ENCODE measurements at places on chromosomes 3 and 15.

DNA sequence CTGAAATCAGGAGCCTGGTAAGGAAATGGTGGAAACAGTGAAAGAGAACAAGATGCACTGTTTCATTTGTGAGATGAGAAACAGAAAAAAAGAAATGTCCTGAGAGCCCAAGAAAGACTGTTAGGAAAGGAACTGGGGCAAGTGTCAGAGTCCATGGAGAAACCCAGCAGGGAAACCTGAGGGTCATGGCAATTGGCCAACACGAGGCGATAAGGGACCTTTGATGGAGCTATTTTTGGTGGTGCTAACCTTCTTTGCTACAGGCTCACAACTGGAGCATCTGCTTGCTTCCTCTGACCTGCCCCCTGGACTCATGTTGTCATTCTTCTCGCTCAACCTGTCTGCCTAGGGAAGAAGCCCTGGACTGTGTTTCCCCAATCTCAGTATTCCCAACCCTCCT lies 4.2 kb upstream of the TMEM41A start:
- no peak for DNase-seq

- no peak for DNase-seq
These were observed 31.1 kb downstream of the PSTPIP1 start for GRCh38 chr15:77025941-77026411.

DNA sequence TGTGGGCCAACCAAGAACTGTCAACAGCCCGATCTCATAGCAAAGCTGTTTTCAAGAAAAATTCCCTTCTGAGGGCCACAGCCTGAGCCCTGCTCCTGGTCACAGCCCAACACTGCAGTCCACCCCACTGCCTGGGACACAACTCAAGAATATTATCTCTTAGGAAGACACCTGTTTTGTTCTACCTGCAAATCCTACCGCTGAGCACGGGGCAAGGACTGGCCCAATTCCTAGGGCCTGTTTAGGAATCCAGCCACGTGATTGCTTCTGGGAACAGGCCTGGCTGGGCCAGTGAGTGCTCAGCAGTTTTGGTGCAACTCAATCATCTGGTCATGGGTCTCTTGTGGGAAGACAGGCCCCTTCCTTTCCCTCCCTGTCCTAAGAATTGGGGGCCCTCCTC lies 8.3 kb downstream of the ISLR2 start:
- no peak for DNase-seq

DNA sequence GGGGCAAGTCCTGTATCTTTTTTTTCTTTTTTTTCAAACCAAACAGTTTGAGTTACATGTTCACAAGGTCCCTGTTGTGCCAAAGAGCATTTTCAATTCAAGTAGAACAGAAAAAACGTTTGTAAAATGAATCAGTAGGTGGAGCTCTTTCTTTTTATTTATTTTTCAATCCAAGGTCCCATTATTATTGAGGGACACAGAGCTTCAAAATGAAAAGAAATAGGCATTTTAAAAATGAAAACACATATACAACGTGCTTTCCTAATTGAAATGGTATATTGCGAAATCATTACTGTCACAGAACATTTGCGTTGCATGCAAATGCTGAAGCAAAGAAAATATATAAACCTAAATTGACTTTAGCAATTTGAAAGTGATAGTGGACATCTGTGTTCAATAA lies 711.0 kb downstream of the MECOM start:
- DNase-seq = no peak

GRCh38 chr15:70820214-70820613 lies 33.7 kb downstream of the LARP6 start:
- no peak for DNase-seq

DNA sequence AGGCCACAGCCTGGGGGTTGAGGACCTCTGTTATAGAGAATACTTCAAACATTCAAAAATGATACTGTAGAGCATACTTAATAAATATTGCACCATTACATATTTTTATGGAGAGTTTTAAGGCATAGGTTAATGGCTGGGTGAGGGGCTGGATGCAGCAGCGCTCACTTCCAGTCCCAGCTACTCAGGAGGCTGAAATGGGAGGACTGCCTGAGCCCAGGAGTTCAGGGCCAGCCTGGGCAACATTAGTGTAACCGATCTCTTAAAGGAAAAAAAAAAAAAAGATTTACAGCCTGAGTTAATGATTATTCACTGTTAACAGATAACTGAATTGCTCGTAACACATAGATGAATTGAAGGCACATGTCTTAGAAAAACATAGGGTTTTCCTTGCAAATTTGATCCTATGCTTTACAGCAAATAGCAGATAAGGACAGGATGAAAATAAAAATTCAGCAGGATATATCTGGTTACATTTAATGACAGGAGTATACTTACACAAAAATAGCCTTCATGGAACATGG lies 282.9 kb downstream of the TBC1D5 start:
- no peak for DNase-seq

- DNase-seq = no peak
These were observed 67.2 kb upstream of the DLG1 start for GRCh38 chr3:197365586-197365985.

DNA sequence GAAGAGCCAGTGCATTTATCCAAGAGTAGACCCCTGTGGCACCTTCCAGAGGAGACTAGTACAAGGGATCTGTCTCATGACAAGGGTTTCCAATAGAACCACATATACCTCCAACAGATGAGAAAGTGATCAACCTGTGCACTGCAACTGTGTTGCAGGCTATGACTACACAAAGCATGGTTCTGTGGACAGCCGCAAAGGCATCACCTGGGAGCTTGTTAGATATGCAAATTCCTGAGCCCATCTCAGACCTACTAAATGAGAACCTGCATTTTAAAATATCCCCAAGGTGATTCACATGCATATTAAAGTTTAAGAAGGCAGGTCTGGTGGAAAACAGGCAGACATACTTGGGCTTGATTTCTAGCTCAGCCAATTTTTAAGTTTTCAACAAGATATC lies 368.7 kb downstream of the FOXP1 start:
- no peak for DNase-seq

DNA sequence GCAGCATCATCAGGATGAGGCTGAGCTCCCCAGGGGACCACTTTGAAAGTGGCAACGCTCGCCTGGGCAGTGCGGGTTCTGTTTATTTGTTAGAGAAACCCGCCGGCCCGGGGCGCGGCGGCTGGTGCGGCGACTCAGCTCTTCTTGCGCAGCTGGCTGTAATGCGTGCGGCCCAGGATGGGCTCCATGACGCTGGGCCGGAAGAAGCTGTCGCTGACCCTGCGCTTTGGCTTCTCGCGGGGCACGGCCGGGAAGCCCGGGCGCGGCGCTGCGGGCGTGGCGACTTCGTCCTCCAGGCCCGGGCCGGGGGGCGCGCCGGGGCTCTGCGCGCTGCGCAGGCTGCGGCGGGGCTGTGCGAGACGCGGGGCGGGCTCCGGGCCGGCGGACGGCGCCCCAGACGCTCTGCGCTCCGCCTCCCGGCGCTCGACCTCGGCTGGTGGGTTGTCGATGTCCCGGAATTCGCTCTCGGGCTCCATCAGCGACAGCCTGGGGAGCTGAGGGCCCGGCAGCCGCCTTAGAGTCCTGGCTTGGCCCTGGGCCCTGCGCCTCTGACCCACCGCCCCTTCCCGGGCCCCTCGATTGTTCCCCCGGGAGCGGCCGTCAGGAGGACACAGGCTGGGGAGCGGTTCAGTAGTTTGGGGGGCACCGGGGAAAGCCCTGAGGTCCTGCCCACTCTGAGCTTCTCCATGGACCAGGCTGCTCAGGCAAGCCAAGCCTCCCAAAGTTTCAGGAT lies 10.3 kb upstream of the KIF7 start:
- no peak for DNase-seq

DNA sequence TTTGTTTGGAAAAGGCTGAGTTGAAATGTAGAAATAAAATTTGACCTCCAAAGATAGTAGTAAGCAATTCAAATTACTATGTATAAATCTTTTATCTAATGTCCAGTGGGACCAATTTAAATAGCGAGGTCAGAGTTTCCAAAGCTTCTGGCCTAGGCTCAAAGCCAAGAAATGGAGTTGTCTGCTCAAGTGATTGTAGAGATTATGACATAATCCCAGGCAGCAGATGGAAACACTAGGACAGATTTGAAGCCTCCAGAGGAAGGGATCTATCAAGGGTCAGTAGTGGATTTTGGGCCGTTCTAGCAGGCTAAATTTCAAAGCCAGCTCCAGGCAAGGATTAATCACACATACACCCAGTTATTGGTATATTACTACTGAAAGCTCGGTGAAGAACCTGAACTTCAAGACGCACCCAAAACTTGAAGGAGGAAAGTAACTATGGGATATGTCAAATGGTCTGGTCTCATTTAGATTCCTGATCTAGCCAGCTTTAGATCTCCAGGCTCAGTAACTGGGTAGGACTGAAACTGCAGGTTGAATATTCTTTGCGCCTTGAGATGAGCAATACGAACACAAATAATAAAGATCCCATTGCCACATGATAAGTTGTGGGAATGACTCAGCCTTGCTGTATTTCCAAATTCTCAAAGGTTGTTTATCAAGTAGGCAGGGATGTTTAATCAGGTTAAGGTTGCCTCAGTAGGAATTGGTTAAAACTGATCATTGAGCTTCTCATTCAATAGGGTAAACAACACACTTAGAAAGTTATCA lies 30.9 kb upstream of the ARRDC4 start:
- DNase-seq = no peak

- DNase-seq = no peak
These were observed 79.0 kb downstream of the ASB7 start for GRCh38 chr15:100681335-100681746.

GRCh38 chr3:15310491-15311370 lies 21.7 kb downstream of the SH3BP5 start:
- no peak for DNase-seq

DNA sequence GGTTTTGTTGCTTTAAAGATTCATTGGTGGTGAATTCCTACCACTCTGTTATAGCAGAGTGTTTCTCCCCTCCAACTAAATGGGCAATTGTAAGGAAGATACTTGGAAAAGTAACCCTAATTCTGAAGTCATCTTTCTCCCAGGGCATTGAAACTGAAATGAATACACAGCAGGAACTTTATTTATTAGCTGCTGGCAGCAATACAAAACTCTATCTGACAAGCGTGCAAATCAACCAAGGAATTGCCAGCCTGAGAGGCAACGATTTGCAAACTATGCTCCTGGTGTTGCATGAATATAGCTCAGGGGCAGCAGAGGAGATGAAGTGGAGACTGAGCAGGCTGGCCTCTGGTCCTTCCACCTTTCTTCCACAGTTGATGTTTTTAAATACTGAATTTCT lies 48.9 kb downstream of the CD200R1 start:
- DNase-seq = no peak

DNA sequence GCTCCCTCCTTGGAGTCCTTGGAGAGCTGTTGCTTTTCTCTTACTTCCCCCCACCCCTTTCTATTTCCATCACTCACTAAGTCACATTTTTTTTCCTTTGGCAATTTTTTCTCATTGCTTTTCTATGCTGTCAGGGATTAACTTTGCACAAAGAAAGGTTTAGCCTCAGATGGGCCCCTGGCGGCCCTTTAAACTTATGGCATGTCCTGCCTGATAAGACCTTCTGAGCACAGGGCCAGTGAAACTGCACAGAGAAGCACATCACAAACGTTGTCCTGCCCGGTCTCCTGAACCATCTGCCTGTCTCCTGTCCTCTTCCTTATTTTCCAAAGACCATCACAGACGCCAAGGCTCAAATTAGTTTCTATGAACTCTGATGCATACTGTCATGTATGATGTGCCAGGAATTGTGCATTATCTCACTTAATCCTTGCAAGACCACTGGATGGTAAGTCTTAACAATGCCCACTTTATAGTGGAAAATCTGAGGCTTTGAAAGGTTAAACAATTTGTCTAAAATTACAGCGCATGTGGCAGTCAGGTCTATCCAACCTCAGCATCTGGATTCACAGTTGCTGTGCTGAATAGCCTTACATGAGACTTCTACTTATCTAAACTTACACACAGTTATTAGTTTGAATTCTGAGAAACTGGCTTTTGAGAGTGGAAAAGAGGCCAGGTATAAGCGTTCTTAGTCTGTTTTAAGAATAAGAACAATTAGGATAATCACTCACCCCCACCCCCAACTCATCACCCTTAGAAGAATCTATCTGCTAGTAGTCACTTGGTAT lies 648.1 kb downstream of the NTRK3 start:
- no peak for DNase-seq

DNA sequence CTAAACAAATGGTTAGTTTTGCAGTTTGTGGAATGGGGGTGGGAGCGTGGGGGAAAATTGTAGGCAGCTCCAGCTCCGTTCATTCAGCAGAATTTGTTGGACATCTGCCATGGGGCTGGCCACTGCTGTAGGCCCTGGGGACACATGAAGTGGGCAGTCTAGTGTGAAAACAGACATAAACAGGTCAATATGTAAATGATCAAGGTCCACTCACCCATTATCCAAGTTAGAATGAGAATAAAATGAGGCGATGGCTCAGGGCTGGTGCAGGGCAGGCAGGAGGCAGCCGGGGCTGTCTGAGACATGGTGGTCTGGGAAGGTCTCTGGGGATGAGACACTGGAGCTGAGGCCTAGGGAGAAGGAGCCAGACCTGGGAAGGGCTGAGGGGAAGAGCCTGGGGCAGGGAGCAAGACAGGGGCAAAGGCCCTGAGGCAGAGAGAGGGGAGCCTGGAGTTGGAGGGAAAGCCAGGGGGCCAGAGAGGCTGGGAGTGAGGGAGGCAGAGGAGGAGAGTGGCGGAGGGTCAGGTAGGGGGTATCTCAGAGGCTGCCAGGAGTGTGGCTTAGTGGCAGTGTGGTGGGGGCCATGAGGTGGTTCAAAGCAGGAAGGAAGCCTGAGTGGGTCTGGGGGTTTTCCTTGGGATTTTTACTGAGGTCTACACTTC lies 6.2 kb upstream of the SLC6A6 start:
- no peak for DNase-seq
